Suppressor macrophage treated with lipopolysaccharide for 1 hour (primary cell): ENCODE measurements at places on chromosomes 5 and 9.
A peak's percentile ranks its signal among the peaks of the same experiment; 100 is the strongest.

GRCh38 chr9:134060546-134060945, 7.3 kb downstream of the BRD3 start:
- DNase-seq: no peak

GRCh38 chr9:40926404-40927259, 201.8 kb downstream of the FOXD4L6 start:
- DNase-seq: no peak

- peak; percentile 44 for DNase-seq
These were observed 127.7 kb downstream of the NR3C1 start for GRCh38 chr5:143275512-143276363.

DNA sequence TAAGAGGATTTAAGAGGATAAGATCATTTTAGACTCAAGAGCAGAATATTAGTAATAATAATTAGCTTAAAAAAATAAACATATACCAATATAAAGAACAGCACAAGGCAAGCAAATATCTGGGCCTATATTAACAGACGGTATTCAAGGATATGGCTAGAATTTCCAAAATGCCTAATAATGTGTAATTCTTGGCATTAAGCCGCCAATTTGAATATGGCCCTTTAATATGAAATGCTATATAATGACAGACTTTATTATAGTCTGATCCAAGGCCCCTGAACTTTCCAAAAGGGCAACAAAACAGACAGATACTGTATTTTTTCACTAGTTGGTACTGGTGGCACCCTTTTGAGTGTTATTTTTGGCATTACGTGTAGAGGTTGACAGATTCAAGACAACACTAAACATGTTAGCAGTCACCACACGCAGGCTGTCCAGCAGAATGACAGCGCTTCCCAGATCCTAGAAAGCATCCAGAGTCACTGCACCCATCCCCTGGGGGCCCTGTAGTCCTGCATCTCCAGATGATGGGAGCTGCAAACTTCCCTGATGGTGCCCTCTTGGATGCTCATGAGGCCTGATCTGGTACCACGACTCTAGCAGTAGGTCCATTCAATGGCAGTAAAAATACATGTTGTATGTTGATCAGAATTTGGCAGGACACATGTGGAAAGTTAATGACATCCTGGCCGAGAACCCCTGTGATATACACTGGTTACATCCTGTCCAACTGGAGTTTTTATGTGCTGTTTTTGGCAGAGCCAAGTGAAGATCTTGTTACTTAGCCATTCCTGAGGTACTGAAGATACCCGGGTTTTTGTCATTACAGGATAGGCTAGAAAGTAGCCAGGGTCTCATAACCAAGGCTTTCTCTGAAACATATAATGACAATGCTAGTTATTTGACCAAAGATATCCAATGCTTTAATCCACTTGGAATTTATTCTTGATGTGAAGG, 1.7 kb upstream of the ABL1 start:
- no peak for DNase-seq

GRCh38 chr5:157504053-157504452, 44.0 kb downstream of the NIPAL4 start:
- DNase-seq: no peak

GRCh38 chr5:82349652-82350051, 71.5 kb upstream of the RPS23 start:
- peak; percentile 43 for DNase-seq
